NCI-H1105 (cell line): ENCODE measurements at places on chromosomes 6 and 20.

DNA sequence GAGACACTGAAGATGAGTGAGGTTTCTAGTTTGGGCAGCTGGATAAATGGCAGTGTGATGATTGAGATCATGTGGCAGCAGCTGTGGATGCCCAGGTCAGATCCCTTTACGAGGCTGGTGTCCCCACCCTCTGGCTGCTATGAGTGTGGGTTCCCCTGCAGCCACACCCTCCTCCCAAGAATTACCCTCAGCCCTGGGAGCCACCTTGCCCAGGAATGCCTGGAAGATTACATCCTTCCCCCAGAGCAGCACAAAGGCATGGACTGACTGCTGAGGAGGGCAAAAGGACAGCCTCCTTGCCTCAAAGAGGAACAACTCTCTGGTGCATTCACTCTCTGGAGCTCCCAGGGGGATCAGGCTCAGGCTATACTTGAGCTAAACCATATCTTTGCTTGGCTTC is 15.0 kb upstream of the PKHD1 start:
- DNase-seq, result no peak

DNA sequence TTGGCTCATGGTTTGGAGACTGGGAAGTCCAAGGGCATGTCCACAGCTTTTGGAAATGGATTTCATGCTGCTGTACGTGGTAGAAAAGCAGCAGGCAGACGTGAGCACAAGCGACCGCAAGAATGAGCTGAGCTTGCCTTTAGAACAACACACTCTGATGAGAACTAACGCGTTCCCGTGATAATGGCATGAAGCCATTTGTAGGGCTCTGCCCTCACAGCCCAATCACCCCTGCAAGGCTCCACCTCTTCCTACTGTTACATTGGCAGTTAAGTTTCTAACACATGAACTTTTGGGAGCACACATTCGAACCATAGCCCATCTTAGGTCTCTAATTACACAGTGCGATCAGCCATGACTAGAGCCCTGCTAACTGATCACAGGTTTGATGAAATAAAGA is 107.5 kb upstream of the TMEM170B start:
- DNase-seq, result no peak

GRCh38 chr20:3539311-3540107 is 68.7 kb downstream of the ATRN start:
- no peak for DNase-seq

DNA sequence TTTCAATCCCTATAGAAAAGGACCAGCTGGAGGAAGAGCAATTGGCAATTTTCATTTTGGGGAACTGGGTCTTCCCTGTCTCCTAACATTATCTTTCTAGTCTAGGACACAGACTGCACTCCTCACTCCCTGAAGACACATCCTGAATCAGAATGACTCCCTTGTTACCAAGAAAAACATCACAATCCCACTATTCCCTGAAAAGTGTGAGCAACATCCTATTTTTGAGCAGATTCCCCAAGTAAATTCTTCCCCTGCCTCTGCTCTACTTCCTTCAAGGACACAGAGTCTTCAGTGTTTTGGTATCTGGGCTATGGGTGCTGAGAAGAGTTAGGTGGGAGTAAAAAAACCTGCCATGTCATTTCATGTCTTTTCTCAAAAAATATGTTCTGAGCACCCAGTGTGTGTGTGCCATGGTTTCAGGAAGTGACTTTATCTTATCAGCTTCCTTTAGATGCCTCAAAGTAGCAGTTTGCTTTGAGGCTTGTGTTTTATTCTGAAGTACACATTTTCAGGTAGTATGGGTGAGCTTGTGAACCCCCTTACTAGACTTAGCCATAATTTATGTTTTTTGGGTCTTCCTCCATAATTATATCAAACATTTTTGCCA is 12.4 kb downstream of the LAMA4 start:
- DNase-seq, result no peak

GRCh38 chr6:34969662-34970265 is 80.7 kb downstream of the ANKS1A start:
- DNase-seq, result no peak

- no peak for DNase-seq
These were observed 890.0 kb upstream of the CITED2 start for GRCh38 chr6:140264431-140264830.

DNA sequence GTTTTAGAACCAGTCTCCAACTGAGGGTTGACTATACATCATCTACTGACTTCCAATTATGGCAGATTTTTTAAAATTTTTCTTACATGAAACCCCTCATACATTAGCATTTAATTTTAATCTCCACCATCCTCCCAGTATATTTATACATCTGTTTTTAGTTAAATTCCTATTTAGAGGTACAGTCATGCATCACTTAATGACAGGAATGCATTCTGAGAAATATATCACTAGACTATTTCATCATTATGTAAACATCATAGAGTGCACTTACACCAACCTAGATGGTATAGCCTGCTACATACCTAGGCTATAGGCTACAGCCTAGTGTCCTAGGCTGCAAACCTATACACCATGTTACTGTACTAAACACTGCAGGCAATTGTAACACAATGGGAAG is 316.7 kb upstream of the MARCKS start:
- no peak for DNase-seq

- DNase-seq, result no peak
These were observed 4.5 kb upstream of the ALDH8A1 start for GRCh38 chr6:134954272-134955000.
